Activated T-helper 1 cell treated with Interleukin-2 at 50 U/mL for 16 hours (primary cell): ENCODE measurements at places on chromosomes 7 and 10.

DNA sequence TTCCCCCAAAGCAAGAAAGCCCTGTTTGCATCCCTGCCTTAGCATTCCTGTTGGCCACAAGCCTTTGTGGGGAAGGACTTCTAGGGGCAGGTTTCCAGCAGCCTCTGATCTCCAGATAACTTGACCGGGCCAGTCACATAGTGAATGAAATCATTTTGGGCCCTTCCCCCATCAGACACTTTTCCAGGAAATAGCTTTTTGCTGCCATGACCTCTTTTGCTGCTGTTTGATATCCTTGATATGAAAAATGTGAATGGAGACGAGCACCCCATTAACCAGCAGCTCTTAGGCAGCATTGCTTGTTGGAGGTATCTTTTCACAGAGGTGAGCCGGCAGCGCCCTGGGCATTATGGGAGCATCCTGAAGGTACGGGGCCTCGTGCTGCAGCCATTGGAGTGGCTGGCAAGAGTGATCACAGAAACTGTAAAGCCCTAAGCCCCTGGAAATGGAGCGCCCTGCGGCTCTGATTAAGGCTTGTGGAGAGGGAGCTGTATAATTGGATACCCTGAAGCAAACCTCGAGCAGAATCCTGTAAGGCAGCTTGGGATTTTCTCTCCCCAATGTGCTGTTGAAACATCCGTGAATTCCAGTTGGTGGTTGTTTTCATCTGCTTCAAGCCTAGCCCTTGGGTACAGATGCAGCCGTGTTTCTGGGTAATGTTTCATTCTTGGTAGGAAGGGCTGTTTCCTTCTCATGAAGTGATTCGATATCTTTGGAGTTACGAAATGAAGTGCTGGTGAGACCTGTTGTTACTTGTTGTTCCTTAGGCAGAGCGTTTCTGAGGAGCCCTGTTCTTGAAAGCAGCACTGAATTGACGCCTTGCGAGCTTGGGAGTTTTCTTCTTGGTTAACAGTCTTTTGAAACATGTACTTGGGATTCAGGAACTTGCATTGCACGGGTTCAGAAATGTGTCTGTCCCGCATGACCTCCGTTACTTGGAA, 179.0 kb downstream of the PTEN start:
- DNase-seq: no peak

GRCh38 chr10:110142965-110143364, 64.4 kb upstream of the MXI1 start:
- DNase-seq: no peak

GRCh38 chr10:132383101-132383500, 13.9 kb upstream of the PWWP2B start:
- DNase-seq: no peak

GRCh38 chr7:150357771-150358427, 10.7 kb upstream of the REPIN1 start:
- DNase-seq: no peak

- DNase-seq: no peak
Observed at GRCh38 chr7:54179321-54180029, 362.7 kb upstream of the VSTM2A start.

GRCh38 chr10:32205670-32206069, 141.3 kb downstream of the EPC1 start:
- DNase-seq: no peak

- no peak for DNase-seq
Observed at GRCh38 chr10:88080213-88080612, 216.8 kb downstream of the PTEN start.

DNA sequence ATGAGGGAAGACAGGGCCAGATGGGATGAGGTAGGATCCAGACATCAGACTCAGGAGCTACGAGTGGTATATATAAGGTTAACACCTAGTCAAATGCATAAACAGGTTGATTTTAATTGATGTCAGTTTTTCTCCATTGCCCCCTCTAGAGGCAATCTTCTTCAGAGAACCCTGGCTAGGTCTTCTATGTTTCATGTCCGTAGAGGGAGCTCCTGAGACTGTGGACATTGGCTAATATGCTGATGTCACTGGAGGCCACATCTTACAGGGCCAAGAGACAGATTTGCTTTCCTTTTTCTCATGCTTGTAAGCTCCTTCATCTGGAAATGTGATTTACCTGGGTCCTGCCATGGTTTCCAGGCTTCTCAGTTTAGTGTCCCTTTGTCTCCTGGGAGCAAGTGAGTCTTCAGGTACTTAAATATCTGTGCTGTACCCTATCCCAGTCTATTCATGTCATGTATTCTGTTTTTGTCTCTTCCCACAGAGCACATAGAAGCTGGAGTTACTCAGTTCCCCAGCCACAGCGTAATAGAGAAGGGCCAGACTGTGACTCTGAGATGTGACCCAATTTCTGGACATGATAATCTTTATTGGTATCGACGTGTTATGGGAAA, 161.6 kb upstream of the PRSS1 start:
- no peak for DNase-seq

- DNase-seq: no peak
Observed at GRCh38 chr7:39969431-39969830, 19.4 kb downstream of the CDK13 start.

DNA sequence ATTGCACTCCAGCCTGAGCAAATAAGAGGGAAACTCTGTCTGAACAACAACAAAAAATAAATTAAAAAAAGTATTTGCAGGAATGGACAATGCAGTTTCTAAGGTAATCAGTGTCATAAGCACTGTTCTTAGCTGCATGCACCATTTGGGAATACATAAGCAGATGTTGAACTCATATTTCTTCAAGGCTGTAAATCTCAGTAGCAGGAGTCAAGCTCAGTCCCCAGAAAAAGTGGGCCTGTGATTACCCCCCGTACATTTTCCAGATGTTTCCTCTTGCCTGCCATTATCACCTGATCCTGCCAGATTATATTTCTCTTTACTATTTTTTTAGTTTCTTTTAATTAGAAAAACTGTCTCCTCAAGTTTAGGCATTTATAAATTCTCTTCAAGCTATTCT, 667.6 kb upstream of the ANKRD30A start:
- DNase-seq: no peak

GRCh38 chr10:21989453-21990154, 13.9 kb downstream of the DNAJC1 start:
- no peak for DNase-seq

- no peak for DNase-seq
Observed at GRCh38 chr10:132412316-132413192, 15.6 kb downstream of the PWWP2B start.

DNA sequence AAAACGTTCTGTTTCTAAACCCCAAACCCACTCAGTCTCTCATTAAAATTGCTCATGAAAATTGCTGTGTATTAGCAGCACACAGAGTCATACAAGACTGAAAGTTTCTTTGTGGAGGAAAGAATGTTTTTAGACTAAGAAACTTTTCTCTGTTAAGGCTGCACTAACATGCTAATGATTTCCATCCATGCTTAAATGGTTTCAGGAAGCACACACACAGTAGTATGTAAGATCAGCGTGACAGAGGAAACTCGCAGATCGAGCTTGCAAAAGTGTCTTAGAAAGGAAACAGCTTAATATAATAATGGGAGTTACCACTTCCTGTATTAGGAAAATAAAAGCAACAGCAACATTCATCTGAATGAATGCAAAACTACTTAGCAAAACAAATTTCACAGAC, 112.7 kb downstream of the ICA1 start:
- no peak for DNase-seq
